CD4-positive, alpha-beta T cell treated with Interferon gamma for 1 hour (primary cell): ENCODE measurements at places on chromosomes 5 and 9.

- DNase-seq = no peak
Observed at GRCh38 chr5:124675931-124676846, 70.2 kb downstream of the ZNF608 start.

- no peak for DNase-seq
Observed at GRCh38 chr5:151706906-151707305, 20.2 kb upstream of the SPARC start.

DNA sequence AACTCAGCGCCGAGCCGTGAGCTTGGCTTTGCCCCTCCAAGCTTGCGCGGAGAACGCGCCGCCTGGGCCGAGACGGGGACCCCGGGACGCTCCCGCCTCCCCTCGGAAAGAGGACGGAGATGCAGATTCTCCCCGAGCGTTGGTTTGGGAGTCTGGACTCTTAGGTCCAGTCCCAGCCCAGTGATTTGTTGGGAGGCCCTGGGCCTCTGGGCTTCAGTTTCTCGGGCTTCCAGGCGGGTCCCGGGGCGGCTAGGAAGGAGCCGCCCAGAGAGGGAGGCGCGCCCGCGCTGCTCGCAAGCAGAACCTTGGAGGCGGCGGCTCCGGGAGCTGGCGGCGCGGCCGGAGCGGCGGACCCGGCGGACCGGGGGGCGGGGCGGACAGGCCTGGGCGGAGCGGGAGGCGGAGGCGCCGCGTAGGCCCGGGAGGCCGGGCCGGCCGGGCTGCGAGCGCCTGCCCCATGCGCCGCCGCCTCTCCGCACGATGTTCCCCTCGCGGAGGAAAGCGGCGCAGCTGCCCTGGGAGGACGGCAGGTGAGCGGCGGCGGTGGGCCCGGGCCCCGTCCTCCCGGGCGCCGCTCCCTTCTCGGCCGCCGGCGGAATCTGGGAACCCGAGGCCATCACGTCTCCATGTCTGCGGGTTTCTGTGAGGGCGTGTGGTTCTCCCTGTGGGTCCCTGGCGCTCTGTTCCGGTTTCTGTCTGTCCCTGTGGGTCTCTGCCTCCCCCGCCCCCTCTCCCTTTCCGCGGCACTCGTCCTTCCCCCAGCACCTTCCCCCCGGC lies at the start of gene B4GALT7:
Gene B4GALT7, plus strand, starts transcription at position 402 of the 777 bp plus-strand sequence. Its CDS starts 79 bp downstream, at position 481.
- peak; percentile 78 for DNase-seq

GRCh38 chr5:35761541-35761940 lies 95.2 kb upstream of the IL7R start:
- no peak for DNase-seq

DNA sequence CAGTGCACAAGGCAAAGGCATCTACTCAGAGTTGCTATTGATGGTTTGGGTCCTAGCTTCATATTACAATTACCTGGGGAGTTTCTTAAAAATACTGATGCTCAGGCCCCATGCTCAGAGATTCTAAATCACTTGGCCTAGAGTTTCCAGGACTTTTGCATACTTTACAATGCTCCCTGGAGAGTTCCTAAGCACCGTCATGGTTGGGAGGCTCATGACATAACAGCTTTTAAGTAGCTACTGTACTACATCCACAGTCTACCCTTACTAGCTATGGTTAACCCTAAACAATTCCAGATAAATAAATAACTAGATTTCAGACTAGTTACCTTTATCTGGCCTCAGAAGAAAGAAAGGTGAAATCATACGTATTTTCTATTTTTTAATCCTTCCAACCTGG lies 414.4 kb downstream of the PDE4D start:
- no peak for DNase-seq

- DNase-seq = no peak
Observed at GRCh38 chr5:78213799-78214198, 80.7 kb downstream of the AP3B1 start.
